ENCODE measurements at places on chromosomes 6 and 20.

- no peak for DNase-seq
These were observed 38.4 kb downstream of the CDK5RAP1 start for GRCh38 chr20:33362898-33363297.

GRCh38 chr6:129684323-129684884, 25.6 kb downstream of the ARHGAP18 start:
- DNase-seq: no peak

DNA sequence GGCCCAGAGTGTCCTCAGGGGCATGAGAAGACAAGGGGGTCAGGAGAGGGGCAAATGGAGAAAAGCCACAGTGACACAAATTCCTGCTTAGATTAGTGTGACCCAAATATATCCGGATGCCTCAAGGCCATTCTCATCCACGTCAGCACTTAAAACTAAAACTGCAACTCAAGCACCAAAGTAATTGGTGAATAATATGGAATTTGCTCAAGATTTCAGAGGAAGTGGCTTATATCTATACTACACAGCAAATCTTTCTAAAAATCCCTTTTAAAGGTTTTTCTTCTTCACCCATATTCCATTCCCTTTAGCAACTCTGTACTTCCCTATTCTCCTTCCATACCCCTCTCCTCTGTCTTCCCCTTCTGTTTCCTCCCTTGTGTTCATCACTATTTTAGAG, 15.2 kb downstream of the DEF6 start:
- DNase-seq: no peak

GRCh38 chr6:36139431-36139830, 9.1 kb downstream of the MAPK13 start:
- no peak for DNase-seq

GRCh38 chr6:15476631-15477380, 186.0 kb downstream of the DTNBP1 start:
- DNase-seq: no peak

DNA sequence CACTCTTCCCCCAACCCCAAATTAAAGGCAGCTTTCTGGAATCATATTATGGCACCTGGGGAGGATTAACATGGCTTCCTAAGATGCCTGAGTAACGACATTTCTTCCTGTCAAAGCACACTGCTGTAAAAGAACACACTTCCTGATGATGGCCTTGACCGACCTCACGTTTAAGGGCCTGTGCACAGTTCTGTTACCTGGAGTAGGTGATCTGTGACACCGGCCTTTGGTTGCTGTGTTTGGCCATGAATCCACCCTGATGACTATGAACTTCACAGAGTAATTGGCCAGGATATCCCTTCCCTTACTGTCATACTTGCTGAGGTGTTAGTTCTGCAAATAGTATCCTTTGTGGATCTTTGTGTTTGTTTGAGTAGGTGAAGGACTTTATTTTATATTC, 45.8 kb downstream of the PLCB4 start:
- DNase-seq: no peak

GRCh38 chr6:10759884-10760329, 12.3 kb downstream of the TMEM14B start:
- no peak for DNase-seq

- DNase-seq: no peak
These were observed 182.5 kb downstream of the SYNDIG1 start for GRCh38 chr20:24651976-24652345.

GRCh38 chr20:1809131-1809572, 86.1 kb upstream of the SIRPA start:
- no peak for DNase-seq

DNA sequence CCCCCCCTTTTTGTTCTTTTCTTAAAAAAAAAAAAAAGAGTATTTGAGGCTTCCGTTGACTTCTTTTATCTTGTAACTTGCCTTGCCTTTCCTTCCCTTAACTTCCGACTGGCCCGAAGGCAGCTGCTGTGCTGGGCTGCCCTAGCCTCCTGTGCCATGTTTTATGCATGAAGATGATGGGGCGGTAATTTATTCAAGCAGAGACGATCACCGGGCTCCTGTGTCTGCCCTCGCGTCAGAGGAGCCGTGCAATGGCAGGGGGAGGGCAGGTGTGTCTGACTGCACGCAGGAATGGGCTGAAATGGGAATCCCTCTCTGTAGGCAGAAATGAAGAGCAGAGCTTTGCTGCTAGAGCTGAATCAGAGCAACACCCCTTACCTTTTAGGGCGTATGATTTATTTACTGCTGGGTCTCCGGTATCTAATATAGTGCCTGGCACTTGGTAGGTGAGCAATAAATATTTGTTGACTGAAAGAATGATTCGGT, 106.3 kb upstream of the RIPOR2 start:
- no peak for DNase-seq

Measured in D721Med (cell line).